ENCODE measurements at places on chromosomes 2 and 18. TPM values are rescaled to one million over a fixed set of nuclear protein-coding genes. Genes with fewer than 3 reads are reported as not detected.

GRCh38 chr18:6558446-6559156 lies 143.9 kb upstream of the L3MBTL4 start:
- DNase-seq: no peak

DNA sequence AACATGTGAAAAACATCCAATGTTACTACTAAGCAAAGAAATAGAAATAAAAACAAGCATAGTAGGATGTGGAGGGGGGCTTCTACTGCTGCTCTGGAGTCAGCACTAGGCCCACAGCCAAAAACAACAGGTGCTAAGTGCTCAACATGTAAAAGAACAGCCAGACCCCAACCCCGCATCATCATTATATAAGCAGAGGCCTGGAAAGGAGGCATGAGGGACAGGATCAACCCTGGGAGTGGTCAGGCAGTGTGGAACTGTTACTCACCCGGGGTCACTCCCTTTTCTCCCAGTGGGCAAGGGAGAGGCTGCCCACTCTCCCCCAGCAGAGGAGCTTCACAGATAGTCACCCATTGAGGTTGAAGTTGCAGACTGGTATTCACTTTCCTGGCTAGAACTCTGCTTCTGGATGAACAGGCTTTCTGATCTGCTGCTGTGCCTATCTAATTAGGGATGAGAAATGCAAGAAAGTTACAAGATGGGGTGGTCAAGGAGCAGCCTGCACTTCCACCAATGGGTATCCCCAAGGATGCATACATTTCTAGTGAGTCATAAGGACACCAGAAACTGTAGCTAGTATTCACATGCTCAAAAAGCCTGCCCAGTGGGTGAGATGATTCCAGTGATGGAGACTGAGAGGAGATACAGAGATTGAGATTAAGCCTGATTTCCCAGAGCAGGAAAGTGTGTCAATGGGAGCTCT lies 480.1 kb upstream of the TCF4 start:
- DNase-seq: peak; percentile 43

DNA sequence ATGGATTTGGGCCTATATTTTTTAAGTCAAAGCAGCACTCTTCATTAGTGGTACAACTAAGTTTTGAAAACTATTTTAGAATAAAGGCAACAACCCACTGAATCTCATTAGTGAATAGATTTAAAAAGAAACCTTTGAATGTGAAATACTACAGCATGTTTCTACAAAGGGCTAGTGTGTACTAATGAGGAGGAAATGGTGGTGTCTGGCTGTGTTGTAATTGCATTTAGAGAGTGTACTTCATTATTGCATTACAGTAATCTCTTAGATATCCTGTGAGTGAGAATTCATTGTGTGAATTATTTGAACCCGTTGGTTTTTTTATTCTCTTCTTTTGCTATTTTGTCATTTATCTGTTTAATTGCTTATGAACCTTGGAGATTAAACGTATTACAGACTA lies 575.4 kb upstream of the FAM98A start:
- no peak for DNase-seq

DNA sequence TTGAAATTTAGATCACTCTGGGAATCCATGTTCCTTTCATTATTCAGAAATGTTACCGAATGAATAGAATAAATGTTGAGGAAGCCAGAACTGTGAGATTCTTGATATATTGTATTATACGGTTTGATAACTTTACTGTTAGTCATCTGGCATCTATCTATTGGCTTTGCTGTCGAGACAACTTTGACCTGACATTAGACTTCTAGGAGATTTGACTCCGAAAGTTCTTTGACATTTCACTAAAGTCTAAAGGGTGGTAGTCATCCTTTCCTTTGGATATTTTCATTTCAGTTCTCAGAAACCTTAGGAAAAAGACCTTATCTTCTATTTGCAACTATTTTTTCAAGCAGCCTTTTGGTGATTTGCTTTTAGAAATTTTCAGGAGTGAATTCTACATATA lies 1.9 kb downstream of the BMPR2 start:
- DNase-seq: peak; percentile 33

The TNFAIP6 gene
- total RNA-seq: 1.5 TPM

GRCh38 chr2:189726271-189726670 lies 36.3 kb downstream of the OSGEPL1 start:
- no peak for DNase-seq

DNA sequence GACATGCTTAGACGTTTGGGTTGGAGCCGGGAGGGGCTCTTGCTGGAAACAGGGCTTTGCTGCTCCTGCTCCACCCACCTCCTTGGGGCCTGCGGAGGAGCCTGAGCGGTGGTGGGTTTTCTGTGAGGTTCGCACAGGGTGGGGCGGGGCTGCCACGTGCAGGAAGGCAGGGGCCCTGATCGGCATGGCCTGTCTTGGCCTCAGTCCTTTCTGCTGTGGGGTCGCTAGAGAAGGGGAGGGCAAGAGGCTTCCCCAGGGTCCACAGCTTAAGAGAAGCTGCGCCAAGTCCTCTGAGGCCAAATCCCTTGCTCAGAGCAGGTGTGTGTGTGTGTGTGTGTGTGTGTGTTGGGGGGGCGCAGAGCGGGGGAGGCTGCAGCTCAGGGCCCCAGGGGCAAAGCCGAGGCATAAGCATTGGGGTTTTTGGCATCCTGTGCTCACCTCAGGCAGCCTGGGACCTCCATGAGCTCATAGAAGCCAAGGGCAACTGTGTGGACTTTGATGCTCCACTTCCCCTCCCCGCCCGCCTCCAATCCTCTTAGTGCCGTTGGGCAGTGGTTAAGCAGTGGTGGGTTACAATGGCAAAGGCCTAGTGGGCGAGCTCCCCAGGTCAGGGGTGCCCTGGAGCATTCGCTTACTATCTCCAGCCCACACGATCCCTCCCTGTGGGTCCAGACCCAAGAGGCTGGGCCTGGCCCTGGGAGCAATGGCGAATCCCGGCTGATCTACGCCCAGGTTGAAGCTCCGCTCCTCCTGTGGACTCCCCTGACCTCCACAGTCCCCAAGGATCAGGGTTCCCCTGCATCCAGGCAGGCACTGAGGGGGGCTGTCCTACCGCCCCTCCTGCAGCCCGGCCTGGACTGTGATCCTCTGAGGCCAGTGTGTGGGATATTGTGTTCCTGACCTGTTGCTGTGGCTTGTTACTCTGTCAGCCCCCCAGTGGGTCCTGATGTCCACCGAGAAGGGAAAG lies 28.9 kb downstream of the TOGARAM2 start:
- no peak for DNase-seq
